ENCODE measurements at places on chromosomes 4 and X.

DNA sequence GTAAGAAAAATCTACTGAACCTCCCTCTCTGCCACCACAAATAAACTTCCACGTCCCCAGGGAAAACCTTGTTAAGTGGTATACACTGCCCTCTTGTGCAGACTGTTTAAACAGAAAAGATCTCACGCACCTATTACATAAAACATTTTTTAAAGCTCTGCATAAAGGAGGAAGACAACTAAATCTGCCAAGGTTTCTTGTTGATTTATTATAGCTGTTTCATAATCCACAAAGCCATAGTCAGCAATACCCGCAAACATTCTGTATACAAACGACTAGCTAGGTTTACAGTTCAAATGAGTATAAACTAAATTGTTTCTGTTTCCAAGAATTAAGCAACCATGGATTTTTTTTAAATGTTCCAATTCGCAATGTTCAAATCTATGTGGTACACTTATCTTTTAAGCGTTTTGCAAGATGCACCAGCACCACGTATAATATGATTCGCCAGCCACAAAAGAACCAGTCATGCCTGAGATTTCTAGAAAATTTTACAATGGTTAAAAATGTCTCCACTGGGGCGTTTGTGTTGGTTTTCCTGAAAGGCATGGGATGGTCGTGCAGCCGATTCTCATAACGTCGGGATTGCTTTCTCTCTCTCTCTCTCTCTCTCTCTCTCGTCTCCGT, 164.6 kb downstream of the PRKX start:
- DNase-seq = no peak

GRCh38 chr4:1644891-1645657, 39.0 kb downstream of the FAM53A start:
- DNase-seq = no peak

DNA sequence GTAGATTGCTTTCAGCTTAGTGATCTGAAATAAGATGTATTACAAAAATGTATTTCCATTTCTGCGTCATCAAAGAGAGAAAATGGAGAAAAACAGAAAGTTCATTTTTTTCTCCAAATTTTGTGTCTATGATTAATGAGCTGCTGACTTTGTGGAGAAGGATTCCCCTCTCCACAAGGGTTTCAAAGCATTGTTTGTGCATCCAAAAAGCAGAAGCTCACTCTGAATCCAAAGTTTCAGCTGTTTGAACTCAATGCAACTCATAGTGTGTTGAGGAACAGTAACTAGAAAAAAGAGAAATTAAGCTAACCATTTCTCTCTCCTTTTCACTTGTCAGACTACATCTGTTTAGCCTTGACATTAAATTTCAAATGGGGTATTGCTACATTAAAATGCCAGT, 62.9 kb upstream of the SLC7A11 start:
- DNase-seq = no peak

DNA sequence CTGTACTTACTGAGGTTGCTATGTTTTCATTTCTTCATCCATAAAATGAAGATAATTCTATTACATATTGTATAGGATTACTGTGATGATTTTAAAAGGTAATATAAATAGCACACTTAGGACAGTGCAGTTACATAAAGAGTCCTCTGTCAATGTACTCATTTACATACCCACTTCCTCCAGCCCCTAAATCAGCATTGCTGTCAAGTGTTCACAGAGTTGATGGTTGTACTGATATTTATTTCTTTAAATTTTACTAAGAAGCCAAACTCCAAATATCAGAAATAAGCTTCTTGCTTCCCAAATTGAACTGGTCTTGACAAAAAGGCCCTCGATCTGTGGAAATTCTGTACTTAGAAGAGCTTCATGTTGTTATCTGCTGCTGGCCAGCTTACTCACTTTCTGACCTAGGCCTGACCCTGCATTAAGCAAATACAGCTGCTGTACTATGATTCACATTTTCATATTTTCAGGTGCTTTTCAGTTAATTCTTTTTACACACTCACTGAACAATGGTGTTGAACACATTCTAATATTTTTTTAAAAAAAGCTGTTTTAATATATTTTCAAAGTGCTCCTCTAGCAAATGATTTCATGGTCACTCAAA, 259.6 kb downstream of the UNC5C start:
- no peak for DNase-seq

DNA sequence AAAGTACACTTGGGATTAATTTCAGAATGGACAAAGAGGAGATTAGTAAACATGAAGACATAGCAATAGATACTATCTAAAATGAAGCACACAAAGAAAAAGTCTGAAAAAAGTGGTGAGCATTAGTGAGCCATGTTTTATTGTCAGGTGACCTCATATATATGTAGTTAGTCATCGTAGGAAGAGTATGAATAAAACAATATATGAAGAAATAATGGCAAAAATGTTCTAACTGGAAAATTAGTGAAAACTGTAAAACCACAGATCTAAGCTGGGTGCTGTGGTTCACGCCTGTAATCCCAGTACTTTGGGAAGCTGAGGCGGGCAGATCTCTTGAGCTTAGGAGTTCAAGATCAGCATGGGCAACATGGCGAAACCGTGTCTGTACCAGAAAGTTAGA, 67.9 kb downstream of the RBPJ start:
- DNase-seq = no peak

GRCh38 chrX:147894366-147894963, 17.3 kb upstream of the FMR1 start:
- DNase-seq = no peak

- no peak for DNase-seq
Measured at GRCh38 chrX:116749943-116750342, 287.2 kb upstream of the CT83 start.

DNA sequence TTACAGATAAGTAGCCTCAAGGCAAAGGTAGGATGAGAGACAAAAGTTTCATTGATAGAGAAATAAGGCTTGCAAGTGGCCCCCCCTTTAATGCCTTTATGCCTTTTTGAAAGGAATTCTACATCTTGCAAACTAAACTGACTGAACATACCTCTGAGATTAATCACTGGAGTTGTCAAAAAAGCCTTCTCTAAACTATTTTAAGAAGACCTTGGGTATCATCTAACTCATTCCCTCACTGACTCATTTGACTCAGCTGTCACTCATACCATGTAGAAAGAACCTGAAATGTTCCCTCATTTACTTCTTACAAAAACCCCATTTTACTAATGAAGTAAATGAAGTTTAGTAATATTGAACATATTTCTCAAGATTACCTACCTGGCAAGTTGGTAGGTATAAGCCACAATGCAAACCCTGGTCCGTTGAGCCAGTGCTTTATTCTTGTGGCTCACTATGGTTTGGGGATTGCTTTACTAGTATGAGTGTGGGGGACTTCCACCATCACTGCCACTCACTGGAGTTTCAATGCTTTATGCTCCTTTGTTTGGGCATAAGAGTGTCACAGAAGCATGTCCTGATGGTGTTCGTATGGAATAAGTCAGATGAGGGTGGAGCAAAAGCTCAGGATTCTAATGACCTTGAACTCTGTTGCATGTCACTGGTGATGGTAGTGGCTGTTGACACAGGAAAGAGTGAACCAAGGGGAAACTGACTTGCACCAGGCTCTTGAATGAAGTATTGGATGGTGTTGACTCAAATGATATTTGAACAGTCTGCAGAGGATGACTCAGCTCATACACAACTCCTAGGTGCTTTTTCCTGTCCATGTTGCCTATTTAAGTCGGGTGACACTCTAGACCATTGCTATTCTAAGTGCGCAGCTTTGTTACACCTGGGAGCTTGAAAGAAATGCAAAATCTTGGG, 305.5 kb upstream of the EMCN start:
- DNase-seq = no peak

DNA sequence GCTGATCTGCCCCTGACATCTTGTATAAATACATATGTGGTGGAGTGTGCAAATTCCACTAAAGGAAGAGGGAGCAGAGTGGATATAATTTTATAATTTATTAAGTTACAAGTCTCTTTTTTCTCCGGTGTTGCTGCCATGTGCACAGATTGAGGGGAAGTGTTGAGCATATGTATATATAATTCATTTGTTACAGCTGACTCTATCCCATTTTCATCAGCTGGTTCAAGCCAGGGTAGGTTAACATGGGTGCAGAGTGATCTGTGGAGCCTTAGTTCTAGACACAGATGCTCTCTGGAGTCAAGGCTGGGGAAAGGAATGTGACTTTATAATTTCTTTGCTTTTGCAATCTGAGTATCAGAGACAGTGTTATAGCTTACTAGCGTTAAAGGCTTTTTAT, 103.5 kb downstream of the WWC2 start:
- DNase-seq = no peak

GRCh38 chrX:124293810-124294209, 38.6 kb upstream of the TEX13D start:
- no peak for DNase-seq

DNA sequence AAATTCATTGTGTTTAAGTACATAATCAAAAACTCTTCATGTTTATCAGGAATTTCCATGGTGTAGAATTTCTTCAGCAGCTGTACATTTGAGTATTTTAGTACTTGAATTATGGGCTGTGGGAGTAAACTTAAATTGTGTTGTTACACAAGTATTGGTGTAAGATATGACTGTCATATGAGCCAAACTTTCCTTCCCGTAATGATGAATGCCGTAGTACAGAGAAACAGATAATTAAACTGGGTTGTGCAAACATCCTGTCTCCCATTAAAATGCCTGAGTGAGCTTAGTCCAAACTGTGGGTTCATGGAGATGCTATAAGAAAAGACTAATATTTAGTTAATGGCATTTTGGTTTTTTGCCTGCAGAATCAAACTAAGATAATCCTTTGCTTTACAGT, 159.2 kb downstream of the SLC4A4 start:
- DNase-seq = no peak

- no peak for DNase-seq
Measured at GRCh38 chr4:165668694-165669093, 204.3 kb upstream of the TLL1 start.

DNA sequence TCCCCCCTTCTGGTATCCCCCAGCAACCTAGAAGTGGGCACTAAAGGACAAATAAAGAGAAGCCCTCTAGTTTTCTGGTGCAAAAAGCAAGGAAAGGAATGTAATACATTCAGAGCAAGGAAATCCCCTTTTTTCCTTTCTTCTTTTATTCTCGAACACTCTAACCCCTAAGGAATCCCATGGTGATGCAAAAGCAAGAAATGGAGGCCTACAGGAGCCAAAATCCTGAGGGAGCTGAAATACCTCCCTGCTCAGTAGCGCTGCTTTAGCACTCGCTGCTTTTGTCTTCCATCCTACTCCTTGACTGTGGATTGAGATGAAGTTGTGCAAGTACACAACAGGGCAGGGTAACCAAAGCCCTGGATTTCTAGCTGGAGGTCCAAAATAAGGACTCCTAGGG, 251.0 kb downstream of the PRDM5 start:
- DNase-seq = no peak

GRCh38 chrX:106201502-106202178, 33.5 kb downstream of the PWWP3B start:
- DNase-seq = no peak

- no peak for DNase-seq
Measured at GRCh38 chr4:122692641-122693520, 39.6 kb upstream of the BBS12 start.

DNA sequence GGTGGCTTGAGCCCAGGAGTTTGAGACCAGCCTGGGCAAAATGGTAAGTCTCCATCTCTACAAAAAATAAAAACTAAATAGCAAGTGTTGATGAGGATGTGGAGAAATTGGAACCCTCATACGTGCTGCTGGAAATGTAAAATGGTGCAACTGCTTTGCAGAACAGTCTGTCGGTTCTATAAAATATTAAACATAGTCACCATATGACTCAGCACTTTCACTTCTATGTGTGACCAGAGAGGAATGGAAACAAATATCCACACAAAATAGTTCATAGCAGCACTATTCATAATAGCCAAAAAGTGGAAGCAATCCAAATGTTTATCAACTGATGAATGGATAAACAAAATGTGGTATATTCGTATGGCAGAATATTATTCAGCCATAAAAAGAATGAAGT, 60.8 kb upstream of the FMR1 start:
- DNase-seq = no peak

GRCh38 chrX:150370589-150371312, 7.6 kb downstream of the MAMLD1 start:
- no peak for DNase-seq

DNA sequence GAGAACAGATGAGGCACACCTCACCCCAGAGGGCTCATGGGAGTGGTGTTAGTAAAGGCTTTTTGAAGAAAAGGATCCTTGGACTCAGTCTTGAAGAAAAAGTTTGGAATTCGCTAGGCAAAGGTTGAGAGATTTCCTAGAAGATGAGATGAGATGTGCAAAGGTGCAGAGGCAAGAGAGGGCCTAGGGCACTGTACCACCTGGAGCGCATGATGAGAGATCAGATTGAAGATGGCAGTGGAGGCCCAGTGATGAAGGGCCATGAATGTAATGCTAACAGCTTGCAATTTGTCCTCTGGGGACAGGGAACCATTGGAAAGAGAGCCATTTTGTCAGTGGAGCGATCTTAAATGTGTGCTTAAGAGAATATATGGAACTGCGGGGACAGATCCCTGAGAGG, 45.0 kb downstream of the PGRMC2 start:
- DNase-seq = no peak

- no peak for DNase-seq
Measured at GRCh38 chr4:38137080-38137479, 176.9 kb downstream of the PTTG2 start.

DNA sequence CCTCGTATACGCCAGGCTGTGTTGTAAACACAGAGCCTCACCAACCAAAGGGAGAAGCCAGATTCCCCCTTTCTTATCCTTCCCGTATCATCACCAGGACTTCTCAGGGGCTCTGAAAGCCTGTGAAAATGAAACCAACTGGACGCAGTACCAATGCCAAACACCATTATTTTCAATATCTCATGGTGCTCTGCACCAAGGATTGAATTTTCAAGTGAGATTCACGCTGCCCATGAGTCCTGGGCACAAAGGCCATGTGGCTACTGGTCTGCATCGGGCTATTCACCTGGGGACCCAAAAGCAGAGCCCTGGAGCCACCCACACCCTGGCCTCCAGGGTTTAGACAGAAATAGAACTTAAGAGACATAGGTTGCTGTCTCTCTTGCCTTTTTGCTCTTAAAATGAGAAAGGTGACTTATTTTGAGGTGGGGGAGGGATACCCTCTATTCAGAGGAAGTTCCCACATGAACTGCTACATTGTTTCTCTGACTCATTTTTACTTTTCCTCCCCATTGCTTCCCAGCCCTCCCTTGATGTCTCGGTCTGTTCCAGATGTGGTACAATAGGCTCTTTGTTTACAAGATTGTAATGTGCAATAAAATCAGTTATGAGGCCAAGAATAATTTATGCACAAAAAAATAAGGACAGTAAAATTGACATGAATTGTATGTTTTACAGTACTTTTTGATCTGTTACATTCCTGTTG, 55.4 kb downstream of the MAML3 start:
- no peak for DNase-seq

- DNase-seq = no peak
Measured at GRCh38 chr4:185916683-185917082, 104.7 kb upstream of the SORBS2 start.

GRCh38 chr4:133474501-133474900, 325.4 kb downstream of the PCDH10 start:
- DNase-seq = no peak

DNA sequence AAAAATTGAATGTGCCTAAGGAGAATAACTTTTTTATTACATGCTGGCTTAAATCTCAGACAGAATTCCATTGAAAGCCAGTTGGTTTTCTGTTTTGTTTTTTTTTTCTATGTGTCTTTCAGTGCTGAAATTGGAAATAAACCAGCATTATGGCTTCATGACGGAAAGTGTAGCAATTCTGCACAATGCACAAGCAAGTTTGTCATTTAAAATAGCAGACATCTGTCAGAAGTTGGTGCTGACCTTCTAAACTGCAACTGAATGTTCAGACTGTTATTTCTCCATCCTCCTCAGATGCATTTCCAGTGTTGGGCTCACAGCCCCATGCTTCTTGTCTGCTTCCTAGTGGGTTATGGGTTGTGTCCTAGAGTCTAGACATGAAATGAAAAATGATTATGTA, 107.2 kb upstream of the LIMCH1 start:
- no peak for DNase-seq

Data from MM.1S (cell line).